ENCODE measurements at places on chromosomes 12 and 14.

- DNase-seq = peak; percentile 63
Measured at GRCh38 chr12:12081836-12082497, 11.2 kb downstream of the BCL2L14 start.

- no peak for DNase-seq
Measured at GRCh38 chr12:40203060-40203430, 21.8 kb upstream of the LRRK2 start.

DNA sequence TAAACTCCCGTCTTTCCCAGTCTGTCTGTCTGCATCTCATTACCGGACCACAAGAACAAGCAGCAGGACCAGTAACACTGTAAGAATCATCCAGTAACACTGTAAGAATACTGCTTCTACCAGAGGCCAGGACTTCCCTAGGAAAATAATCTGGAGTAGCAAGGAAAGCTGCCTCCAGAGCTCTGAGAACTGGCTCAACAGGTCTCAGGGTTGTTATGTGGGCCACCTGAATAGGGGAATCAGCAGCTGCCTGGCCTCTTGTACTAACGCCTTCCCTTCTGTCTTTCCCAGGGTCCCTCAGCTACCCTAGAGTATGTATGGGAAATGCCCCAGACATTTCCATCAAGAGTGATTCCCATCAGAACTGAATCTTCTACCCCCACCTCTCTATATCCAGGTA lies 954 bp upstream of the SLC39A2 start:
- no peak for DNase-seq

DNA sequence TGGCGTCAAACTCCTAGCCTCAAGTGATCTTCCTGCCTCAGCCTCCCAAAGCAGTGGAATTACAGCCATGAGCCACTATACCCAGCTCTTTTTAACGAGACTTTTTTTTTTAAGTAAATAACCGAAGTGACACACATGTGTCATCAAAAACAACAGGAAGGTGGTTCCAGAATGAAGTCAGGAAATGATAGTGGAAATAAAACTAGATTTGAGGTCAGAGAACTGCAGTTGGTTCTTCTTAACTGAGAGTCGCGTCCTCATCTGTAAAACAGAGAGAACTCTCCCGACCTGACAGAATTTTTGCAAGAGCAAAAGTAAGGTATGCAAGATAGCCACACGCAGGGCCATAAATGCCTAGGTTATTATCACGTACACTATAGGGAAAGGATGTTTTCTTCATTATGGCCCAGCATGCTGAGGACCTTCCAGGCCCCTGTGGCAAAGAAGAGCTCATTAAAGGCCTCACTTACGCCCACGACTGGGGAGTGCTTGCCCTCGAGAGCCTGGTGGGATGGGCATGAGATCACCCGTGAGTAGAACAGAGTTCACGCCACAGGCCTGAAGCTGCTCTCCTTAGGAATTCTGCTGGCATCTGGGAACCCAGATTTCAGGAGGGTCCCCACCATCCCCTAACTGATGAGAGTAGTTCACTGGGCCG lies 67.2 kb downstream of the SCARB1 start:
- DNase-seq = no peak

DNA sequence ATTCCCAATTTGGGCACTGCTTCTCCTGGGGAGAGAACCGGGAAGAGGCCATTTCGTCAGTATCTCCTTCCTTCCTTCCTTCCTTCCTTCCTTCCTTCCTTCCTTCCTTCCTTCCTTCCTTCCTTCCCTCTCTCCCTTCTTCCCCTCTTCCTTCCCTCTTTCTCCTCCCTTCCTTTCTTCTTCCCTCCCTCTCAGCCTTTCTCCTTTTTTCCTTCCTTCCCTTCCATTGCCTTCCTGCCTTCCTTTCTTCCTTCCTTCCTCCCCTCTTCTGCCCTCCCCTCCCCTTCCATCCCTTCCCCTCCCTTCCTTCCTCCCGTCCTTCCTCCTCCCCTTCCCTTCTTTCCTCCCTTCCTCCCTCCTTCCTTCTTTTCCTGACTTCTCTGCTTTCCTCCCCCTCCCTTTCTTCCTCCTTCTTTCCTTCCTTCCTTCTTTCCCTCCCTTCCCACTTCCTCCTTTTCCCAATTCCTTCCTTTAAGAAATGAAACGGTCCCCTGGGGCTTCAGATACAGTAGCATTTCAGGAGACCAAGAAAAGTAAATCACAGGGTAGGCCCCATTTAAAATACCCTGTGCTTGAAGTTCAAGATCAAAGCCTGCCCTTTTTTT lies 71.8 kb downstream of the ACACB start:
- DNase-seq = no peak

GRCh38 chr12:52400906-52401305 lies 5.2 kb downstream of the KRT82 start:
- DNase-seq = no peak

GRCh38 chr14:106218174-106218573 lies 691.8 kb downstream of the TMEM121 start:
- DNase-seq = no peak

GRCh38 chr14:51328772-51329353 lies 88.8 kb downstream of the TMX1 start:
- DNase-seq = no peak

- DNase-seq = no peak
Measured at GRCh38 chr12:24966951-24967564, 18.2 kb upstream of the BCAT1 start.

DNA sequence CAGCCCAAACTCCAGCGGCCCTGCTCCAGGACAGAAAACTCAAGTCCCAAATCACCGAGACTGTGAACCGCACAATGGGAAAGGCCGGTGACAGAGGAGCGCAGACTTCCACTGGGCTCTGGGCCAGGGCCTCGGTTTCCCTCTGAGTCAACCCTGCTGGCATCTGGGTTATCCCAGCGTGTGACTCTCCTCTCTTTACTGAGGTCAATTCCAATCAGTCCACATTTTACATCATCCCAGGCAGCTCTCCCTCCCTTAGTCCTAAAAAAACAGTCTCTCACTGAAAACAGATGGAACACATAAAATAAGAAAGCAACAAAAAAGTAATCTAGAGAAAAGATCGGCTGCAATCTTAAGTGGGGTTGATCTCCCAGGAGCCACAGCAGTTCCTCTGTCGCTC lies 36.9 kb downstream of the ITPK1 start:
- peak; percentile 86 for DNase-seq

DNA sequence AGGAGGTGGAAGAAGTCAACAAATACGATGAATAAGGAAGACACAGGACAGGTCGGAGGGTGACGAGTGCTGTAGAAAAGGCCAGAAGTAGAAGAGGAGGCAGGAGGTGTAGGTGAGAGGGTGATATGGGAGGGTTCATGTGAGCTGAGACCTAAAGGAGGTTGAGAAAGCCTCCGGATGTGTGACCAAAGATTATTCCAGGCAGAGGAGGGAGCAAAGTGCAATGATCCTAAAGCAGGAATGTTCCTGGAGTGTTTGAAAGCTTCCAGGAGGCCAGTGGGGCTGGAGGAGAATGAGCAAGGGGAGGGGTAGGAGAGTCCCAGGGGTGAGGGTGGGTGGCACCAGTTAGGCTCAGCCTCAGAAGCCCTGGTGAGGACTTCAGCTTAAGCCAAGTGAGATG lies 216.8 kb downstream of the SLC15A4 start:
- DNase-seq = no peak

- peak; percentile 27 for DNase-seq
Measured at GRCh38 chr12:119749666-119750065, 81.7 kb downstream of the PRKAB1 start.

- no peak for DNase-seq
Measured at GRCh38 chr12:94614288-94614721, 36.1 kb downstream of the TMCC3 start.

- DNase-seq = no peak
Measured at GRCh38 chr14:65472189-65472588, 59.7 kb downstream of the FUT8 start.

DNA sequence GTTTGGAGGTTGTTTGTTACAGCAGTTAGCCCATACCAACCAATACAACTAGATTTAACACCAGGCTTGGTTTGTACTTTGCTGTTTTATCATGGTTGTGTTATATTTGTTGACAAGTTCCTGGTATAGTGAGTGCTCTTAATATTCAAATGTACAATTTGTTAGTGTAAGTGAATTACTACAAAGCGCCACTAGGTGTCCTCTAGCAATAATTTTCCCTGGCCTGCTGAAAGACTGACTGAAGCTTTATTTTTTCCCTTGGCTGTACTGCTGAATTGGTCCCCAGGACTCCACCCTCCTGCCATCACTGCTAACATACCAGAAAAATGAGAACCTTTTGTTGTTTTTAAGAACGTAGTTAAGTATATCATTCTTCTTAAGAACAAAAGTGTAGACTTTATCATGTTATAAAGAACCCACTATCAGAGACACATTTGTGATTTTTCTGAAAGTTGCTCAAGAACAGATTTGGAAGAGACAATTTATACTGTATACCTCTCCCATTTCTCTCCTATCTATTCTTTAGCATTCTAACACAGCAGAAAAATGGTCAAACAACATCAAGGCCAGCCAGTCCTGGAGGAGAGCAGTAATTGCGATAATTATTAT lies 75.3 kb upstream of the FAR2 start:
- DNase-seq = peak; percentile 67
